ENCODE measurements at places on chromosomes 16 and 17.

DNA sequence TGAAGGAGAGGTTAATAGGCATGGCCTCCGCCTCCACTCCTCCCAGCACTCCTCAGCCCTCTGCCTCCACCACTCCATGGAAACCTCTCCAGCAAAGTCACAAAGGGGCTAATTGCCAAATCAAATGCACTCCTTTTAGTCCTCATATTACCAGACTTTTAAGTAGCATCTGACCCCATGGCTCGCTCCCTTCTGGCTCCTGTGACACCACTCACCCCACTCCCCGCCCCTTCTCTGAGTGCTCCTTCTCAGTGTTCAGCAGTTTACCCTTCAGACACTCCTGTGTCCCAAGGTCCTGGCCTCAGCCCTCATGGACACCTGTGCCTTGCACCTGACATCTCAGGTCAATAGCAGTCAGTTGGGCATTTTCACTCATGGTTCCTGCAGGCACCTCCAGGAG, 243.5 kb upstream of the CCL2 start:
- DNase-seq: no peak

DNA sequence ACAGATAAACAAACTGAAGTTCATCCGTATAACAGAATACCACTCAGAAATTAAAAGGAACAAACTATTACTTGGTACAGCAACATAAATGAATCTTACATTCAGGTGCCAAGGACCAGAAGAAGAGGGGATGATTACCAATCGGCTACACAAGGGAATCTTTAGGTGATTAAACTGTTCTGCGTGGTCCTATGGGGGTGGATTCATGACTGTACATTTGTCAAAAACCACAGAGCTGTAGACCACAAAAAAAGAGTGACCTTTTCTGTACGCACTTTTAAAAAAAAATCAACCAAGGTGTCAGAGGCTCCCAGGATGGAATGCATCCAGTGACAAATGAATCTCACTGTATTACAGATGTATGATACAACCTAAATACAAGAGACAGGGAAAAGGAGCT, 110.8 kb downstream of the CDYL2 start:
- no peak for DNase-seq

DNA sequence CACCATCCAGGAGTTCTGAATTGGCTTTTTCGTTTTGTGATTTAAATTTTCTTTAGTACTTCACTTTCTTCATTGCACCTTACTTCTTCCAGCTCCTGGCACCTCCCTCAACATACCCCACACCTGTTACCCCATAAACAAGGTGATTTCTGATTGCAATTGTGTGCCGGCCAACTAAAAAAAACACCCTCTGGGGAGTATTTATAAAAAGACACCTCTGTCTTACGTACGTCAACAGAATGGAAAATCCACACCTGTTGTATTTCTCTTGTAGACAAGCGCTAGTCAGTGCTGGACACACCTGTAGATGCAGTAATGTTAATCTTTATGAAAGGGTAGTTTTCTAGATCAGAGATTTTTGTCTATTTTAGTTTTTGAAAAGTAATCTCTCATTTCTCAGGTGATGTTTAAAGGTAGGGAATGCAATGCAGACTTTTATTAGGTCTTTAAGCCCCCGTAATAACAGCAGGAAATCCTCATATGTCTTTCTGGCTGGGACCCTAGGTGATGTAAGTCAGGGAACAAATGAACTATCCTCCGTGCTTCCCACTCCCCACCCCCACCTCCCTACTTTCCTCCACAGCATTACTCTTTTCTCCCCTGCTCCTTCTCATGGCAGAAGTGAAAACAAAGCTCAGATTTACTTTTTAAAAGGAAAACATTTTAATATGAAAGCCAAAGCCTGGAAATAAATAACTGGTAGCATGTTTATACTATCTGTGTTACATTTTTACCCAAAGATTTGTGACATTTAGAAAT, 4.2 kb downstream of the MSI2 start:
- no peak for DNase-seq

- no peak for DNase-seq
Observed at GRCh38 chr17:45848868-45849535, 4.3 kb downstream of the SPPL2C start.

DNA sequence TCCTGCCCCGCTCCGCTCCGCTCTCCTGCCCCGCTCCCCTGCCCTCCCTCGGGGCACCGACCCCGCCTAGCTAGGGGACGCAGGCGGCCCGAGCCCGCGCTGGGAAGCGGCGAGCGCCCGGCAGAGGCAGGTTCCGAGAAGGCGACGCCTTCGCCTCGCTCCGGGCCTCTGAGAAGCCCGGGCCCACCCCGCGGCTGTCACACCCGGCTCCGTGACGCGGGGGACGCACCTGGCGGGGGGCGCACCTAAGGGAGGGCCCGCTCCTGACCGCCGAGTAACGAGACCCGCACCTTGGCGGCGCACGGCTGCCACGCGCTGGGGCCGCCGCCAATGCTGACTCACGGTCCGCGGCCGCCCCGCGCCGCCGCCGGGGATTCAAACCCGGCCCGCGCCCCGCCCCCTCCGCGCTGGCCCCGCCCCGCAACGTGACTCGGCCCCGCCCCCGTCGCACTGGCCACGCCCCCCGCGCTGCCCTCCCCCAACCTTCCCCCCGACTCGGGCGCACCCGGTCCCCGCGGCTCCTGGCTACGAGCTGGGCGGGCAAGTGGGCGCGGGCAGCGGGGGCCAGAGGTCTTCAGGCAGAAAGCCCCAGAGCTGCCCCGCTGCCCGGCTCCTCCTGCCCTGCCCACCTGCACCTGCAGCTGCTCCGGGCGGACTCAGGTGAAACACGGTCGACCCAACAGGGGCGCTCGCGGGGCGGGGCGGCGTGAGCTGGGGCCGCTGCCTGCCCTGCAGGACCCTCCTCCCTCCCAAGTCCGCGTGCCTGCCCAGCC, 27.8 kb downstream of the GNPTG start:
- peak; percentile 60 for DNase-seq

DNA sequence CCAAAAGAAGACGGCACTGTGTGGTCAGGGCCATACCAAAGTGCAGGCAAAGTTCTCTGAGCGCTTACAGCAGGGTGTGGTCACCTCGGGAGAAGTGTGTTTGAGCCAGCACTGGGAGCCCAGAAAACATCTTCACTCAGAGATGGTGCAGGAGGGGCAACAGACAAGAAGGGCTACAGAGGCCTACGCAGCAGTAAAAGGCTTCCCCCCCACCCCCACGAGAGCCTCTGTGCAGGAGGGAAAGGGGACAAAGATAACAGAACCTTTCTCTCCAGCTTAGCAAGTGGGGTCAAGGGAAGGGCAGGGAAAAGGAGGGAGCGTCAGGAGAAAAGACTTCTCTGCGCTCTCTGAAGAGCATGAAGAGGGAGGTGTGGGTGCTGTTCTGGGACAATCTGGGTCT, 2.8 kb downstream of the VAT1 start:
- no peak for DNase-seq

GRCh38 chr17:64739316-64740058, 77.4 kb upstream of the SMURF2 start:
- DNase-seq: peak; percentile 66

DNA sequence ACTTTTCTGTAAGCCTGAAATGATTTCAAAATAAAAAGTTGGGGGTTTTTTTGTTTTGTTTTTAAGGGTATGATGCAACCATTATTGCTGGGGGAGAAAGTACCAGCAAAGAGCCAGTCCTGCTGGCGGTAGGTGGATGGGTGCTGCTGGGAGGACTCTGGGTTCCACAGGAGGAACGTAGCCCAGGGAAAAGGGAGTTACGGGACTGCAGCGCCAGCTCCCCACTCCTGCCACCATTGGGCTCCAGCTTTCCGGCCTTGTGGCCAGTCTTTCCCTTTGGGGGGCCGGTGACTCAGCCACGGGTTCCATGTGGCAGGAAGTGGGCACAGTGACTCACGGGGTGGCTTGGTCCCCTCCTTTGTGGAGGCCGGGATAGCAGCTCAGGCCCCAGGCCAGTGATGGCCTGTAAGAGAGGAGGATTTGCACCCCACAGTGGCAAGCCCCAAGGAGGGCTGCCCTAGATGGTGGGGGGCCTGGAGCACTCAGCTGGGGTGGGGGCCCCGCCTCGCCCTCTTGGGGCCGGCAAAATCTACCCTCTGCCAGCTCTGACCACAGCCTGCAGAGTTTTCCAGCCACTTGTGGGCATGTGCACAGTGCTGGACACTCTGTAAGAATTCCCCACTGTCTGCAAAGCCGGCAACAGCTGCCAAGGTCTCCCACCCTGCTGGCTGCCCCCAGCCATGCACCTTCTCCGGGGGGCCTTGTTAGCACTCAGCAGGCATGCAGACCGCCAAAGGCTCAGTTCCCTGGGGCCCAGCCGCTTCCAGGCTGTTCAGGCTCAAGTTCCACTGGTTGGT, 30.4 kb downstream of the SOCS3 start:
- DNase-seq: peak; percentile 89

GRCh38 chr16:66662445-66663194, 33.9 kb downstream of the CMTM4 start:
- peak; percentile 39 for DNase-seq
